ENCODE measurements at places on chromosomes 7 and 10. TPM values are rescaled to one million over a fixed set of nuclear protein-coding genes. Genes with fewer than 3 reads are reported as not detected.

- no peak for DNase-seq
- H3K4me1 ChIP-seq = no peaks in the 10 kb centered on the region
- H3K36me3 ChIP-seq = no peaks in the 10 kb centered on the region
- no peak overlapping the region for H3K27ac ChIP-seq
These were observed 65.0 kb upstream of the PFKP start for GRCh38 chr10:3002304-3002703.

ANXA8L1 gene
- not detected for total RNA-seq

EEPD1 gene
- total RNA-seq = 18.7 TPM

DNA sequence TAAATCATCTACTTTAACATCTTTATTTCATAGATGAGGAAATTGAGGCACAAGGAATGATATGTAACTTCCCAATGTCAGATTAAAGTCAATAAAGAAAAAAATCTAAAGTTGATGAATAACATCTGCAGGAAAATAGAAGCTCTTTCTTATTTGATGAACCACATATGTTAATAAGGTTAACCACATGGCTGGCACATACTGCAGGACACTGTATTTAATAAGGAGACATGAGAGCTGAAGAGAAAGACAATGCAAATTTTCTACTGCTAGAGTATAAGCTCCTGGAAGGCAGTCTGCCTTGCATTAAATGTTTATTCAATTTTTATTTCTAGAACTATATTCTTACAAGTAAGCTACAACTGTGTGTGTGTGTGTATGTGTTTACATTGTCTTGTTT is 4.4 kb downstream of the RAB11FIP2 start:
- peaks cover 34% of the 10 kb centered on the region for H3K4me1 ChIP-seq
- peaks cover 5% of the 10 kb centered on the region for H3K36me3 ChIP-seq
- H3K27ac ChIP-seq = no peak overlapping the region
- no peak overlapping the region for H3K4me3 ChIP-seq

ELFN1 gene
- total RNA-seq = 2.2 TPM

IFIT1B gene
- not detected for total RNA-seq

DNA sequence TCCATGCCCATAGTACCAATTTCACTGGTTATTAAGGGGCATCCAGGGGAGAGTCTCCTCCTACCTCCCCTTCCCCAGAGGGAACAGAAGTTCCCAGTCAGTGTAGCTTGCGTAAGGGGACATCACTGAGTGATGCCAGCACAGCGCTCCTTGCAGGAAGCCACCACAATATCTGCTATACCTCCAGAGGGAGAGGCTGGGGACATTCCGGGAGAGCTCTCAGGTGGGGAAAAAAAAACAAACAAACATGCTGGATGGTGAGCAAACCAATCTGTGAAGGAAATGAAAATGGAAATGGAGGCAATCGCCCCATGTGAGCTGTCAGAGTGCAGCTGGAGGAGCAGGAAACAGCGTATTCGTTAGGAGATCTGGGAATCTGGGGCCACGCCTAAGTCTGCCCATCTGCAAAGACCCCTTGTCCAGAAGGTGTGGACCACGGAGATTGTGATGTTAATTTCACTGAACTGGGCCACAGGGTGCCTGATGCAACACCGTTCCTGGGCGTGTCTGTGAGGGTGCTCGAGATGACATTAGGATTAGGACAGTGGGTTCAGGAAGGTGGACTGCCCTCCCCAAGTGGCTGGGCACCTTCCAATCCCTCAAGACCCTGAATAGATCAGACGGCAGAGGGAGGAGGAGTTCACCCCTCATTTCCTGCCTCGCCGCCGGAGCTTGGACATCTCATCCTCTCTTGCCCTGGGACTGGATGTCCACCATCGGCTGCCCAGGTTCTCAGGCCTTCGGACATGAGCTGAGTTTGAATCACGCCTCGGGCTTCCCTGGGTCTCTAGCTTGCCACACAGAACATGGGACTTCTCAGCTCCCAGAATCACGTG is 30.5 kb downstream of the GNA12 start:
- H3K4me1 ChIP-seq = peaks cover 50% of the 10 kb centered on the region
- DNase-seq = no peak
- H3K36me3 ChIP-seq = no peaks in the 10 kb centered on the region
- H3K4me3 ChIP-seq = no peak overlapping the region
- no peaks in the 10 kb centered on the region for H3K27me3 ChIP-seq

- peaks cover 83% of the 10 kb centered on the region for H3K4me1 ChIP-seq
- no peaks in the 10 kb centered on the region for H3K27me3 ChIP-seq
- DNase-seq = no peak
- no peak overlapping the region for H3K4me3 ChIP-seq
- H3K36me3 ChIP-seq = peaks cover 5% of the 10 kb centered on the region
These were observed 36.7 kb downstream of the WAC start for GRCh38 chr10:28569506-28570159.

DNA sequence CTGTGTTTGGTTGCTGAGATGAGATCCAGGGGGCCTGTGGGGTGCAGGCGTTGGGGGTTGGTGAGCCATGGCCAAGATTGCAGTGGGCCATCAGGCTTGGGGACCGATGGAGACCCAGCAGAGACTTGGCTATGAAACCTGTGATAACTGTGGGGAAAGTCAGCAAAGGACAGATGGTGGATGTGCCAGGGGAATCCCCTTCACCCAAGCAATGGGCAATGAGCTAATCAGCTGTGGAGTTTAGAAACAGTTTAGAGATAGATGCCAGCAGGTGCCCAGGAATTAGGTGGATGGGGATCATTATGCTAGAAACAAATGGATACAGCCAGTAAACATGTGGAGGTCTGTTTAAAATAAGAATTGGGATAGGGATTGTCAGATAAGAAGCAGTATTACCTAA is 151.4 kb upstream of the FERD3L start:
- H3K27me3 ChIP-seq = no peaks in the 10 kb centered on the region
- no peaks in the 10 kb centered on the region for H3K4me1 ChIP-seq
- H3K4me3 ChIP-seq = no peak overlapping the region
- DNase-seq = no peak
- H3K27ac ChIP-seq = no peak overlapping the region
- H3K36me3 ChIP-seq = no peaks in the 10 kb centered on the region

NEUROG3 gene
- not detected for total RNA-seq

GRID2IP gene
- total RNA-seq = not detected

- no peak for DNase-seq
- H3K4me1 ChIP-seq = peaks cover 86% of the 10 kb centered on the region
- H3K4me3 ChIP-seq = no peak overlapping the region
- H3K27me3 ChIP-seq = no peaks in the 10 kb centered on the region
These were observed 49.9 kb downstream of the MKX start for GRCh38 chr10:27695706-27696105.

PTN gene
- total RNA-seq = 5.4 TPM

DNA sequence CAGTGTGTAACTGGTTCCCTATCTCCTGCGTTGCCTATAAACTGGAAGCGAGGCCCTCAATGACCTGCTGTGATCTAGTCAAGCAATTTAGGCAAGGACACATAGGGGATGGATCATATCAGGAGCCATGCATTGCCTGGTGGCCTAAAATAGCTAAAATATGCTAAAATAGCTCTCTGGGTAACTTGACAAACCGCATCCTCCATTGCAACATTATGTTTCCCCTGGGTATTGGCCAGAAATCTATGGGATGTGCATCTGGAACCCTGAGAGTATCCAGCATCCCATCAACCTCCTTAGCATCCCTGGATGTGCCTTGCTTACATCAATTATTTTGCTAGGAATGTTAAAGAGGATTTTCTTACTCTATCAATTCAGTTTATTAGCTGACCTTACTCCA is 91.7 kb upstream of the ADCY1 start:
- H3K27ac ChIP-seq = no peak overlapping the region
- no peak overlapping the region for H3K4me3 ChIP-seq
- H3K4me1 ChIP-seq = no peaks in the 10 kb centered on the region
- no peak for DNase-seq
- no peaks in the 10 kb centered on the region for H3K27me3 ChIP-seq

DNA sequence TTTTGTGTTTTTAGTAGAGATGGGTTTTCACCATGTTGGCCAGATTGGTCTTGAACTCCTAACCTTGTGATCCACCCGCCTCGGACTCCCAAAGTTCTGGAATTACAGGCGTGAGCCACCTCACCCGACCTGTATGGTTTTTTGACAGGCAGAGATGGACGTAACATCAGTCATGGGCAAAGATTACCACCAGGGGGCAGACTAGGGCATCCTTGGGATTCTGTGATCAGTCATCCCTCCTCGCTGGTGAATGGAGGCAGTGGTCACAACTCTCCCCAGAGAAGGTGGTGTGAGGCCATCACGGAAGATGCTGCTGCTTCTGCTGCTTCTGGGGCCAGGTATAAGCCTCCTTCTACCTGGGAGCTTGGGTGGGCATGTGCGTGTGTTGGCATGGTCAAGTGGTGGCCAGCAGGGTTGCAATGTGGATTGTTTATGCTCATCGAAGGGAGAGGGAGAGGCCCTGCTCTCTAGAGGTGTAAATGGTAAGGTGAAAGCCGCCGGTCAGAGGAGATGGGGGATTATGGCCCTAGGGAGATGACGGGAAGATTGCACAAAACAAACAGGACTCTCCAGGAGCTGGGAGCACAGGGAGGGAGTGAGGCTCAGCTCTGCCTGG is 122.7 kb upstream of the PRSS1 start:
- DNase-seq = no peak
- no peak overlapping the region for H3K27ac ChIP-seq

DNA sequence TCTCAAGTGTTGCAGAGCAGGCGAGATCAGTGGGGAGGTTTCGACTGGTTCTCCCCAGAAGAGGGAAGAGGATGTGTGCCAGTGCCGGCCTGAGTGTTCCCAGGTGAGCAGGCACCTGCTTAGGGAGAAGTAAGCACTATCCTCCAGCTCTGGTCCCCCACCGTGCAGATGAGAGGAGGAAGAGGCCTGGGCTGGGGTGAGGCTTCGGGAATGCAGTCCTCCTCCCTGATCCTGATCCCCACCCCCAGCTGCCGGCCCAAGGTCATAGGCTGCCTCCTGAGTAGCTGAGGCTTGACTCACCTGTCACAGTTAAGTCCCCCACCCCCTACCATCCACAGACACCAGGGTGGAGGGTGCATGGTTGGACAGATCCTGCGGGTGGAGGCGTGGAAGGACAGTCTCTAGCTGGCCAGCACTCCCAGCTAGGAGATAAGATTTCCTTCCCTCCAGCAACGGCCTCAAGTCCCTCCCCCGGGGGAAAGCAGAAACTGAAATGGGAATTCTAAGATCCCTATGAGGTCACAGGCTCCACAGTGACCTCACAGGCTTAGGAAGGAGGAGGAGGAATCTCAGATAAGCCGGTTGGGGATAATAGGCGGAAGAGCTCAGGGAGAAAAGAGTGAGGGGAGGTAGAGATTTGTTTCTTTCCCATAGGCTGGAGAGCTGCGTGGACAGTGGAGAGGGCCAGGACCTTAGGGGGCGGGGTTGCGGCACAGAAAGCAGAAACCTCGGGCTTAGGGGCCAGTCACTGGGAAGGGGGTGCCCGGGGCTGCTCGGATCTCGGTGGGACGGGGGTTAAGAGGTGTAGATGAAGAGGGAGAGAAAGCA is 1.0 kb downstream of the LRCH4 start:
- H3K27ac ChIP-seq = peak overlapping the region; percentile 96
- H3K4me1 ChIP-seq = peaks cover 47% of the 10 kb centered on the region
- no peak for DNase-seq
- H3K36me3 ChIP-seq = peaks cover 29% of the 10 kb centered on the region
- H3K27me3 ChIP-seq = no peaks in the 10 kb centered on the region
- peak overlapping the region; percentile 96 for H3K4me3 ChIP-seq

MCM7 gene
- 60.3 TPM for total RNA-seq

SPDYE2B gene
- not detected for total RNA-seq

DNA sequence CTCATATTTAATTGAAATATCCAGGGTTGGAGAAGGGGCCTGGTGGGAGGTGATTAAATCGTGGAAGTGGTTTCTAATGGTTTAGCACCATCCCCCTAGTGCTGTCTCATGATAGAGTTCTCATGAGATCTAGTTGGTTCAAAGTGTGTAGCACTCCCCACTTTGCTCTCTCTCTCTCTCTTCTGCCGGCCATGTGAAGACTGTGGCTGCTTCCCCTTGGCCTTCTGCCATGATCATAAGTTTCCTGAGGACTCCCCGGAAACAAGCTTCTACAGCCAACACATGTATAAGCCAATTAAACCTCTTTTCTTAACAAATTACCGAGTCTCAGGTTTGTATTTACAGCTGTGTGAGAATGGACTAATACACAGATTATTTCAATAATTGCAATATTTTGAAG is 305.8 kb upstream of the KCND2 start:
- H3K36me3 ChIP-seq = no peaks in the 10 kb centered on the region
- no peak overlapping the region for H3K4me3 ChIP-seq
- H3K27ac ChIP-seq = no peak overlapping the region
- no peak for DNase-seq

- no peaks in the 10 kb centered on the region for H3K4me1 ChIP-seq
- no peak overlapping the region for H3K27ac ChIP-seq
- H3K4me3 ChIP-seq = no peak overlapping the region
These were observed 78.1 kb downstream of the TRRAP start for GRCh38 chr7:98956469-98956868.

GSTO1 gene
- 172 TPM for total RNA-seq

HOXA6 gene
- 0.66 TPM for total RNA-seq

- no peak for DNase-seq
- H3K36me3 ChIP-seq = peaks cover 6% of the 10 kb centered on the region
- H3K4me1 ChIP-seq = peaks cover 43% of the 10 kb centered on the region
- no peaks in the 10 kb centered on the region for H3K27me3 ChIP-seq
- no peak overlapping the region for H3K4me3 ChIP-seq
These were observed 40.8 kb downstream of the RGS10 start for GRCh38 chr10:119501690-119502089.

GRCh38 chr10:29790207-29790606 is 155.4 kb upstream of the SVIL start:
- no peaks in the 10 kb centered on the region for H3K27me3 ChIP-seq
- DNase-seq = no peak
- peak overlapping the region; percentile 69 for H3K27ac ChIP-seq
- no peaks in the 10 kb centered on the region for H3K36me3 ChIP-seq

DNA sequence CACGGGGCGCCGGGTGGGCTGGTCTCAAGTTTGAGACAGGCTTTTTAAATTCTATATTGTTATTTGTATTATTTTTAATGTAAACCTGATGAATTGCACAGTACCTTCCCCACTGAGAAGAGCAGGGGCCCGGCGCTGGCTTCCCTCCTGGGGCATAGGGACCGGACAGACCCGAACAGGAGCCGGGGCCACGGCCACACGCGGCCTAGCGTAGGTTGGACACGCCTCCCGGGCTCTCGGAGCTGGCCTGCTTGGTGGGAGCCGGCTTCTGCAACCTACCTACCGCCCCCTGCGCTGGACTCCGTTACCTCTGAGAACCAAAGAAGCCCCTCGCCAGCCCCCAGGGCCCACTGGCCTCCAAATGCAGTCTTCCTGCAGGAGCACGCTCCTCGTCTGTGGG is 19.8 kb upstream of the LANCL2 start:
- H3K27ac ChIP-seq = no peak overlapping the region
- DNase-seq = no peak
- H3K4me1 ChIP-seq = no peaks in the 10 kb centered on the region
- H3K4me3 ChIP-seq = no peak overlapping the region
- no peaks in the 10 kb centered on the region for H3K36me3 ChIP-seq
- H3K27me3 ChIP-seq = no peaks in the 10 kb centered on the region

GRCh38 chr7:159204664-159205063 is 60.0 kb upstream of the VIPR2 start:
- no peaks in the 10 kb centered on the region for H3K4me1 ChIP-seq
- no peak overlapping the region for H3K27ac ChIP-seq

GRCh38 chr7:974172-974571 is 1.2 kb downstream of the COX19 start:
- H3K36me3 ChIP-seq = peaks cover 44% of the 10 kb centered on the region
- no peak for DNase-seq
- H3K27ac ChIP-seq = no peak overlapping the region
- peaks cover 53% of the 10 kb centered on the region for H3K4me1 ChIP-seq
- peak overlapping the region; percentile 88 for H3K4me3 ChIP-seq
- no peaks in the 10 kb centered on the region for H3K27me3 ChIP-seq

GRM8 gene
- total RNA-seq = not detected

OR2A12 gene
- total RNA-seq = not detected

CCL24 gene
- not detected for total RNA-seq
